ENCODE measurements at places on chromosomes 3 and 15.
A peak's percentile ranks its signal among the peaks of the same experiment; 100 is the strongest.

DNA sequence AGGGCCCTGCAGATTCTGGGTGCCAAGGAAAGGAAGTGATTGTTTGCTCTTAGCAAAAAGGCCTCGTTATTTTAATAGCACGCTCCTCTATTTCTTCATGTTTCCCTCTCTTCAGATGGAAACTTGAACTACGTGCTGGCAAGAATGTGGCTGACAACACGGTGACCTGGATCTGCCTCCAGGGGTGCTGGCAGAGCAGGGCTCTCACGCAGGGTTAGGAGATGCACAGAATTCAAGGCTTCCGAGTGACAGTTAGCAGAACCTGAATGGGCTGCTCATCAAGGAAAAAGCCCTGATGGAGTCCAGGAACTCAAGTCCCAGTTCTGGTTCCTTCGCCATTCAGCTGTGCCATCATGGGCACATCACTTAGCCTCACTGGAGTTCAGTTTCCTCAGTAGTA is 22.7 kb downstream of the CYP19A1 start:
- no peak for DNase-seq

DNA sequence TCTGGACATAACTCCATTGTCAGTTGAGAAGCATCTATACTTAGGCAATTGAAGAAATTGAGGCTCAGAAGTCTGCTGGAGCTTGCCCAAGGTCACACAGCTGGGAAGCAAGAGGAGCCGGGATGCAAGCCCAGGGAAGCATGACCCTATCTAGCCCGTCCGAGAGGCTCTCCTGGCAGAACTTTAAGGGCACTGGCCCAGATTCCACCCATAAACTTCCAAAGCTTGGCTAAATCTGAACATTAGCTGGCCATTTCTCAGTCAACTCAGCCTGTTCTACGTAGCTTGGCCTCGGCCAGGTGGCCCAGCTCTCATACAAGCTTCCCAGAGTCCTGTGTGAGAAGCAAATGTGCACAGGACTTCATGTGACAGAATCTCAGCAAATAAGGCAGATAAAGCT is 75.8 kb downstream of the LRIG1 start:
- no peak for DNase-seq

DNA sequence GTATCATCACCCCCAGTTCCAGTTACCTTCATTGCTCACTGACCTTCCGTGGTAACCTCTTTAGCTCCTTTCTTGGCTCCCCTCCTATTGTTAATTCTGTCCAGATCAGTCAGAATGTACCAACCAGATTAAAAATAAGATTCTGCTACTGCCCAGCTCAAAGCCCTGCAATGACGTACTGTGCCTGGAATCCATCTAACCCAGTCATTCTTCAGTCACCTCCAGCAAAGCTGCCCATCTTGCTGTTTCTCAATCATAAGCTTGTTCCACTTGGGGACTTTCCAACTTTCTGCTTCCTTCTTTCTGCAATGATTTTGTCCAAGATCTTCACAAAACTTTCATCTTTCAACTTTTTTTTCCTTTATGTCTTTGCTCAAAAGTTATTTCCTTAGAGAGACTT is 512.0 kb upstream of the ZNF385D start:
- no peak for DNase-seq

- DNase-seq: no peak
Observed at GRCh38 chr3:37856381-37856780, 5.3 kb upstream of the CTDSPL start.

GRCh38 chr15:95298729-95299128 is 1031.8 kb upstream of the NR2F2 start:
- peak; percentile 53 for DNase-seq

GRCh38 chr3:36124118-36124796 is 256.0 kb upstream of the STAC start:
- DNase-seq: peak; percentile 3

DNA sequence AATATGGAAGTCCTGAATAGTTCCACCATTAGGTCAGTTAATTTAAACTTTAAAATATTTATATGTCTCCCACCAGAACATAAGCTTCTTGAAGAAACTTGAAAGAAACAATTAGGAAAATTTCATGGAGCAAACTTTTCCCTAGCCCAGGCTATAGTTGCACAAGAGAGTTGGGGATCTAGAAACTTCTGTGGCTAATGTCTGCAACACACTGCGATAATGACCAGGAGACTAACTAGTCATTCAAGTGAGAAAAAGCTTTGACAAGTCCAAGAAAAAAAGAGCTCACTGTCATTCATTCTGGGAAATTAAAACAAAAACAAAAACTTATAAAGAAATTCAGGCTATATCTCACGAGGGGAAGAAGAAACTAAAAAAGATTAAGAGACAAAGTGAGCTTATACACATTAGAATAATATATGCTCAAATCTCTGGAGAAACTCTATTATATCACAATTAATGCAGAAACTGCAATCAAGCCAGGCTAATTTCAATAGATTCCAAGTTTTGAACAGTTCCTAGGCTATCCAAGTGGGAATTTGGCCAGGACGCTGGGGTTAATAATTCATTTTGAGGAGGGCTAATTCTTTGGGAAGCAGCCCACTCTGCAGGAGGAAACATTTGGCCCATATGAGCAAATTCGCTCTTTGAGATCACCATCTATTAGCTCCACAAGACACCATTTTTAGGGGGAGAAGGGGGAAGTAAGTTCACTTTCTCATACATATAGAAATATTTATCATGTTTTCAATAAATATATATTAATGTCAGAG is 134.6 kb downstream of the MEIS2 start:
- no peak for DNase-seq

DNA sequence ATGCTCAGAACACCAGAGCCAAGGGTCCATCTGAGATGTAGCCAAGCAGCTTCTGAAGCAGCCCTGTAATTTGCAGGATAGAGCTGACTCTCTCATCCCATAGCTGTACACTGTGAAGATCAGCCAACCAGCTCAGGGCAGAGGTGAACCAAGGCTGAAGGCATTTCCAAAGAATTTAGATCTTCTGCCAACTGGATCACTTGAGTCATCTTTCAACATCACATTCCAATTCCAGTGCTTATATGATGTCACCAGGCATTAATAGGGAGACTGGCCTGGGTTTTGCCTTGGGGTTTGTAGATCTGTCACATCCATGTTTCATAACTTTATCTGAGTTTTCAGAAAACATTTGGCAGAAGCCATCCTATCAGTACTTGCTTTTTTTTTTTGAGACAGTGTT is 98.2 kb downstream of the NR2F2 start:
- DNase-seq: no peak

- no peak for DNase-seq
Observed at GRCh38 chr3:110017304-110017703, 680.0 kb upstream of the DPPA4 start.

DNA sequence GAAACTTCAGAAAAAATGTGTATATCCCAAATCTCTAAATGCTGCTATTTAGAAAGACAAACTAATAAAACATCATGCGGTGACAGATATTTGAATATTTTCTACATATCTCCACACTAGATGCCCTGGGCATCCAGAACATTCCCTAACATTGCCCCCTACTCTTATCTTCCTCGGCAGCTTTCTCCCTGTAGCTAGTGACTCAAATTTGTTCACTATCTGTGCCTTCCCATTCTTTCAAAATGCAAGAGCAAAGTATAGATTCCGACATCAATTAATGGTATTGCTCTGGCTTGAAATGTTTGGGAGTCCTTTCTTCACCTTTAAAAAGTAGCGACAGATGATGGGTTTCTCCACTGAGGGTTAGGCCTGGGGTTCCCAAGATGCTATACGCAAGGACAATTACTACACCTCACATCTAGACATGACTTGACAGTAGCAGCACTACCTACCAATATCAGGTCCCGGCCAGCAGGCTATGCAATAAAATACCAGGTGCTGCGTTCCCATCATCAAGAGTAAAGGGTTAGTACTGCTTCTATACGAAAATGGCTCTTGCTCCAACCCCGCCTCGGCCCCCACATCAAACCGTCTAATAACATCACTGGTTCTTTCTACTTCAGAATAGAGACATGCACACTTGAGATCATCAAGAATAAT is 631 bp downstream of the UBR1 start:
- DNase-seq: no peak

GRCh38 chr15:41922353-41922752 is 28.5 kb upstream of the SPTBN5 start:
- no peak for DNase-seq

GRCh38 chr3:196611761-196612483 is 27.6 kb upstream of the NRROS start:
- peak; percentile 53 for DNase-seq

GRCh38 chr15:61318802-61319525 is 89.9 kb upstream of the RORA start:
- no peak for DNase-seq

DNA sequence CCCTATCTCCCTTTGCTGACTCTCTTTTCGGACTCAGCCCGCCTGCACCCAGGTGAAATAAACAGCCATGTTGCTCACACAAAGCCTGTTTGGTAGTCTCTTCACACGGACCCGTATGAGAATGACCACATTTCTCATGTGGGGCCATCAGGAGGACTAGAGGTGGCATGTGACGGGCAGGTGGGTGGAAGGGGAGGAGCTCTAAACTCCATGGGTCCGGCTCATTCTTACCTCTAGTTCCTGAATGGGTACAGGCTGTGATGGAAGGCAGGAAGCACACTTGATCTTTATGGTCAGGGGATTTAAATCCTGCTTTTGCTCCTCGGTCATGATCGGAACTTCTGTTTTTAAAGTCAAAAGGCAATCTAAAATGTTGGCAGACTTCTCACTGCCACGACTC is 28.6 kb downstream of the CFAP92 start:
- DNase-seq: no peak

- DNase-seq: no peak
Observed at GRCh38 chr3:61538486-61538885, 22.9 kb upstream of the PTPRG start.

GRCh38 chr15:65949491-65949890 is 80.2 kb downstream of the RAB11A start:
- no peak for DNase-seq

DNA sequence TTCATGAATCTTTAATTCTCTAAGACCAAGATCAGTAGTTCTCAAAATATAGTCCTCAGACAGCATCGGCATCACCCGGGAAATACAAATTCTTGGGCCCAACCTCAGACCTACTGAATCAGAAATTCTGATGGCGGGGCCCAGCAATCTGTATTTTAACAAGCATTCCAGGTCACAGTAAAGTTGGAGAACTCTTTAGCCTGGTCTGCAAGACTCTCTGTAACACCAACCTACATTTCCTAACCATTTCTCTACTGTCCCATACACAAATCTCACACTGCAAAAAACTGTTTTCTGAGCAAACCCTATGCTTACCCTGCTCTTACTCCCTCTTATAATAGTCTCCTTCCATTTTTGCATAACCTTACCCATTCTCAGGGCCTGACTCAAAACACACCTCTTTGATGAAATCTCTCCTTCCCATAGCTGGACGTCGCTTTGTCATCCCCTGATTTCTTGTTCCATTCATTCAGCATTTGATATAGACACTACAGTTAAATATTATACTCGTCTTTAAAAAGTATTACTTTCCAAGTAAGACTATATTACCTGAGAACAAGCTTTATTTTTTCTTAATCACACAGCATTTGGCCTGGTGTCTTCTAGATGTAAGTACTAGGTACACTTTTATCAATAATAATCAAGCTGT is 83.3 kb upstream of the MYO5C start:
- DNase-seq: no peak

DNA sequence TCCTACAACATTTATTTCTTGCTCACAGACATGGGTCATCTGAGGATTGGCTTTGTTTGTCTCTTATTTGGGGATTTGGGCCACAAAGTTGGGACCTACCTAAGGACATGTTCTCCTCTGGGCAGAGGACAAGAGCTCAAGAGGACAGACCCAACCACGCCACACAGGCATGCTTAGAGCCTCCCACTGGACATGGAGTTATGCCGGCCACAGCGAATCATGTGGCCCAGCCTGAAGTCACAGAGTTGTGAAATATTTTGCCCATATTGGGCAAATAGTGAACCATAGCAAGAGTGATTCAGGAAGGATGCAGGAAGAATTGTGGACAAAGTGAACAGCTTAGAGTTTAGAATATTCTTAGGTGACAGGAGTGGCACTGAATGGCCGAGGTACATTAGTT is 9.9 kb downstream of the TRAK1 start:
- peak; percentile 71 for DNase-seq

DNA sequence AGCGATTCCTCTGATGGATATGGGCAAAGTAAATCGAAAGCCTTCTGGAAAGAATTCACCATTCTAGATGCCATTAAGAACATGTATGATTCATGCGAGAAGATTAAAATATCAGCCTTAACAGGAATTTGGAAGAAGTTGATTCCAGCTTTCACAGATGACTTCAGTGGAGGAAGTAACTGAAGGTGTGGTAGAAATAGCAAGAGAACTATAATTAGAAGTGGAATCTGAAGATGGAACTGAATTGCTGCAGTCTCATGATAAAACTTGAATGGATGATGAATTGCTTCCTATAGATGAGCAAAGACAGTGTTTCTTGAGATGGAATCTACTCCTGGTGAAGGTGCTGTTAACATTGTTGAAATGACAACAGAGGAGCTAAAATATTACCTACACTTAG is 30.1 kb upstream of the TBC1D23 start:
- DNase-seq: no peak

DNA sequence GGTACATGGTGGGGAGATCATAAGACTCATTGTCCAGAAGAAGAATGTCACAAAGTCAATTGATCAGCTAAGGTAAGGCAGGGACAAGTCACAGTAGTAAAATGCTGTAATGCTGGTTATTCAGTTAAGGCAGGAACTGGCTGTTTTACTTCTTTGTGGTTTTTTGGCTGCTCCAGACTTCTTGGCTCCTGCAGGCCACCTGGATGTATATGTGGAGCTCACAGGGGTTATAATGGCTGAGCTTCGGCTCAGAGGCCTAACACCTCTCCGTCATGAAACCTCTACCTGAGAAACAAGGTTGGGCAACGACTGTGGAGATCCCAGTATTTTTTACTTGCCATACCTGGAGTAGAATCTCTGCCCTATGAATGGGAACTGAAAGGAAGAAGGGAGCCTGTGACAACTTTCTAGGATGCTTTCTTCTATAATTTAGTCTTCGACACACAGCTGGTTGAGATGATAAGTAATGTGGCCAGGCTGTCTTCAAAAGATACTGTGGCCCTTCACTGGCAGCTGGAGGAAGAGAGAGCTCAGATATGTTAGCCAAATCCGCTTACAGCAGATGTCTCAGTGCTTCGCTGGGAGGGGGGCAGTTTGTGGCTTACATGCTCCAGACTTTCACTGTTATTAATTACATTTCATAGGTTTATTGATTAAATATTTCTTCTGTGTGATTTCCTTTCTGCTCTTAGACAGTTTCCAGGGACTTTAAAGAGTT is 887.8 kb downstream of the IGSF11 start:
- no peak for DNase-seq

DNA sequence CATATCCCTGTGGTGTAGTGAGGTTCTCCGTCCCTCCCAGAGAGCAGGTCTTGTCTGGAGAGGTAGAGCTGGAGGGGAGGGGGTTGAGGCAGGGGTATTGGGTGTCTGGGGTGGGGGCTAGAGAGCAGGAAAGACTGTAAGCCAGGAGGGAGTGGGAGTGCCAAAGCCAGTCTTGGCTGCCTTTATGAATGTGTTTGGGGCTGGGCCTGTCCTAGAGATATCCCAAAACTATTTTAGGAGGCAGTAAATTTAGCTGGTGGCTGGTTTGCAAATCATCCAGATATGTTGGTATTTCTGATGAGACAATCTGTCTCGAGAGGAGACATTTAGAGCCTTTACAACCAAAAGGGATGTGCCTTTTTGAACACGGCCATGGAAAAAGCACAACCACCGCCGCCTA is 166.6 kb downstream of the TLE3 start:
- no peak for DNase-seq

- peak; percentile 60 for DNase-seq
Observed at GRCh38 chr15:84633311-84634227, 20.5 kb downstream of the WDR73 start.

GRCh38 chr15:43954181-43954621 is 127.4 kb downstream of the WDR76 start:
- DNase-seq: no peak

Measured in AML-193 (cell line).